ENCODE measurements at places on chromosomes 6 and 20. TPM values are rescaled to one million over a fixed set of nuclear protein-coding genes. Genes with fewer than 3 reads are reported as not detected.

Gene PPP1R14C
- 116 TPM for total RNA-seq

Gene NR2E1
- not detected for total RNA-seq

Gene NOX3
- total RNA-seq: not detected

Gene UBD
- total RNA-seq: not detected

Gene MICB
- 1.1 TPM for total RNA-seq

Gene KHDC1
- total RNA-seq: 1.1 TPM

Gene GPX5
- not detected for total RNA-seq

Gene HLA-DMB
- total RNA-seq: 9.1 TPM

Gene PAX1
- total RNA-seq: not detected

Gene HLA-A
- 252 TPM for total RNA-seq

Gene SLC13A3
- 0.30 TPM for total RNA-seq

Gene PDSS2
- 19.7 TPM for total RNA-seq

Gene EGFL8
- total RNA-seq: 9.2 TPM

Gene ACSS1
- 159 TPM for total RNA-seq

- no peak for DNase-seq
These were observed 179.6 kb downstream of the LMBRD1 start for GRCh38 chr6:69617163-69617562.

- no peak for DNase-seq
These were observed 122.9 kb downstream of the ZMYND8 start for GRCh38 chr20:47233333-47234188.

DNA sequence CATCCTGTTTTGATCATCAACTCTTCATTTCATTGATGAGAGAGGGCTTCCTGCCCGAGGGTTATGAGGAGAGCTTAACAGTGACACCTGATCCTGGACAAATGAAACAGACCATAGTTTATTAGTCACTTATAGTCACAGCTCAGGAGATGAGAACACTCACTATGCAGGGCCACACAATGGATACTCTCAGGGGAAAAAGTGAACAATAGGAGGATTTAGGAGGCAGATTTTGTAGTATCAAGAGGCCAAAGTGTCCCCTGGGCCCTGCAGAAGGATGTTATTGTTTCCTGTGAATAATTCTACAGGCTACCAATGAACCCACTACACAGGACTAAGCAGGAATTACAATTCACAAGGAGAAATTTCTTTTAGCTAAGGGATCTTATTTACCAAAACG lies 772.8 kb upstream of the MAN1A1 start:
- DNase-seq: no peak

DNA sequence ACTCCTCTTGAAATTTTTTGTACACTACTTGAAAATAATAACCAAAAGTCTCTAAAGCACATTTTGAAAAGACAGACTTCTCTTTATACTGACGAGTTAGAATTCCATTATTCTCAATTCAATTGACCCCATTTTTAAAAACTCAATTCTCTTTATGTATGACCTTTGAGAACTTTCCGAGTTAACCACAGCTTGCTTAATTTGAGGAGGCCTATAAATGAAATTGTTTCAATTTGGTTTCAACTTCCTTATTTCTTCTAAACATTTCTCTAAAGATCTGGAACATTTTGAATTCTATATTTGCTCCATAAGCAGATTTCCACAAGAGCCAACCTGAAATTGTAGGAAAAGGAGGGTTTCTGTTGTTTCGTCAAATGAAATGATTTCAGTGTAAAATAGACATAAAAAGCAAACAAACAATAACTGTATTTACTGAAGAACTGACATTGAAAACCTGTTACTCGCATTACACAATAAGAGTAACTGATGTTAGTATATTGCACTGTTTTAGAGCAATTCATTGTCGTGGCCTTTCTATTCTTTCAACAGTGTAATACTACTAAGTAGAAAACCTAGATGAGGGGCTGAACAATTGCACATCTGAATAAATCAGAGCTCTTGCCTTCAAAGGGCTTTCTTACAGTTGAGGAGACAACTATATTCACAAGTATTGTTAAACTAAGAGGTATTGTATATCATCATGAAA lies 223.6 kb downstream of the HIVEP2 start:
- no peak for DNase-seq

DNA sequence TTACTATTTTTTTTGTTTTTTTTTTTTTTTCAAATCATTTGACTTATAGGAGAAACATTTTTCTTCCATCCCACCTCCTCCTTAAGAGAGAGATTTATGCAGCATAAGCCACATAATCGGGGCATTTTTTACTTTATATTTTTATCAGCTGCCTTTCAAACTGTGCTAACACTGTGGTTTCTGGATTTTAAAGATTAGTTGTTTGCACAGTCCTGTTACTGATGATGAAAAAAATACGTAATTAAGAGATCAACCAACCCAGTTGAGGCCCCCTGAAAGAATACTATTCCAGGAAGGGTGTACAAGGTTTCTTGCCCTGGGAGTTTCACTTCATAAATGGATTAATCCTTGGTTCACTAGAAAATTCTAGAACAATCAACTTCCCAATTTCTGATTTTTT lies 68.3 kb downstream of the MMS22L start:
- no peak for DNase-seq

DNA sequence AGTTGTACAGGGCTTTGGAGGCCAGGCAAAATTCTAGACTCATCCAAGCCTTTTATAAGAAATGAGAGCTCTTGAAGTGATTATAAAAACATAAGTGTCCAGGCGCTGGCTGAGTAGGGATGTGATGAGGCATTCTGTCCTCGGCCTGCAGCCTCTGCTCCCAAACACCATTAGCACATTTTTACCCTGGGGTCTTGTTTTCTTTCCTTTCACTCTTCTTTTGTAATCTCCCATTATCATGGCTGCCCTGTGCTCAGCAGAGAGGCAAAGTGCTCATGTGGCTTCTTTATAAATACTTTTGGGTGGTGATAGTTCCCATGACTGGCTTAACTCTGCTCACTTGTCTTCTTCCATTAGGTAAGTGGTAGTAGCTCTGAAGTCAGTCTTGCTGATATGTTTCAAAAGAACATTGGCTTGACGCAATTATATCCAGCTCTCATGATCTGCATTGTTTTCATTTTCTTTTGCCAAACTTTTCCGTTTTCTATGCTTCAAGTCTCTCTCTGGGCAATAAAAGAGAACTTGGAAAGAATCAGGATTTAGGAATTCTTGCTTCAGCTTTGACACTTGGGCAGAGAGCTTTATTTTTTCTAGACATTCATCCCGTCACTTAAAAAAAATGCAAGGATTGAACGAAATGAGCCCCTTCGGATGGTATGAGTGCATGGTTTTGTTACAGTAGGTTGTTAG lies 61.1 kb downstream of the CAP2 start:
- no peak for DNase-seq

- no peak for DNase-seq
These were observed 34.4 kb upstream of the RNF217 start for GRCh38 chr6:124927806-124928205.

DNA sequence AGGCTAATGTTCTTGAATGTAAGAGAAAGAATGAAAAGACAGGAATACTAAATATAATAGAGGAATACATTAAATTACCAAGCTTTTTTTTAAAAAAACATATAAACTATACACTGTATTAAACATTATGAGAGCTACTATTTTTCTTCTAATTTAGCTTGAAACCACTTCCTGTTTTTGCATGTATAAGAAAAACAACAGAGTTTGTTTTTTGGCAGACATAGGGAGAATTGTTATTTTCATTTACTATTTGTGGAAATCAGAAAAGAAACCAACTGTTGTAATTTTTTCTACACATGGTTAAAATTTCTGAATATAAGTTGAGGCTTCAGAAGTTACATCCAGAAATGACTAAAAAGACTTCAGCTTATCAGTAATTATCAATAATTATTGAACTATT lies 991.8 kb upstream of the GJE1 start:
- no peak for DNase-seq

DNA sequence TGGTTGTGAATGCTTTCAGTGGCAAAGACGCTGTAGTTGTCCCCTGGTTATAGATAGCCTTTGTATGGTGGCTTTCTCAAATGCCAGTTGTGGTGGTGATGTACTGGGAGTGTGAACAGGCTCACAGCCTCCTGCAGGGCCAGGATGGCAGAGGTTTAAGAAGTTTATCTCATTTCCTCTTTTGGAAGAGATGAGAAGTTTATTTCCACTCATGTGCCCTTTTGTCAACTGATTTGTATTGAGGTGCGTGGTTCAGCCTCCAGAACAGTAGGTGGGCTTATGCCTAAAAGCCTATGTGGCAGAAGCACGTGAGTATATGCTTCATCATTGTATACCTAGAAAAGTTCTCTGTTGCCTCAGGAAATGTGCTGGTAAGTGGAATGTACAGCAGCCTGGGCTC lies 13.7 kb upstream of the ZFP57 start:
- DNase-seq: no peak

DNA sequence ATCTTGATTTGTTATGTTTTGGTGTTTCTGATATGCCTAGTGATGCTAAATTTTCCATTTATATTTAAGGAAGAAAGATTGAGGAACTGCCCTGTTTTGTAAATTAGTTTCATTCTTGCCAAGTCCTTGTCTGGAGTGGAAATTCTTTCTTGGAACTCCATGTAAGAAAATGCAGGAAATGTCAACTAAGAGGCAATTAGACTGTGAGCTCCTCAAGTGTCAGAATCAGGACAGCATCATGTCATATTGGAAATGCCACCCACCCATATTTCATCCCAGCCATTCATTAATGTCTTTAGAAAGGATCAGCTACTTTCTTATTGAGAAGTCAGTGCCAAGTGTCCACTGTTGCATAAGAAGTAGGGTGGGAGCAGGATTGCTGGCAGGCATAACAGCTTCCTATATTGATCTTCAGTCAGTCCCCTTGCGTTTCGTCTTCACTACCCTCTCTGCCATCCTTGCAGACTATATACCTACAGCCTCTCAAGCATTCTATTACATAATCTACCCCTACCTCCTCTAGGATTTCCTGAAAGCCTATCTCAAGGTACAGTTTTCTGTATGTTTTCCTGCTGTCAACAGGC lies 42.4 kb downstream of the HAO1 start:
- DNase-seq: no peak

DNA sequence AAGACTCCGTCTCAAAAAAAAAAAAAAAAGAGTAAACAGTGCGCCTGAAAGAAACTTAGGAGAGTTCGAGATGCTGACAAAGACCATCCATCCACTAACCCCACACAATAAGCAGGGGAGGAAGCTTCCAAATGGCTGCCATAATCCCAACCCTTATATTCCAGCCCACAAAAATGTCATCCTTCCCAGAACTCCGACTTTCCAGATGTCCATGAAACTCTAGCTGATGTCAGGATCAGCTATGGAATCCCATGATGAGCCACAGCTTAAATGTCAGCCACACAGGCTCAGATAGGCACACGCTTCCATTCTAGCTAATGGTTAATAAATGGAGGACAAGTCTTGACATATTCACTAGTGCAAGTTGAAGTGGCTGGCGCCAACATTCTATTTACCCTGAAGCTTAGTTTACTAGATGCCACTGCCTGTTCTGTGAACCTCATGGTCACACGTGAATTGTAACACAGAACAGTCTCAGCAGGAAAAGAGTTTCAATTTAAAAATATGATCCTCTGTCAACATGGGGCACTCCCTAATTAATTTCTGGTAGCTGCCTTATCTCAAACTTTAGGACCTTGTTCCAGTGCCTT lies 75.5 kb downstream of the FOXF2 start:
- no peak for DNase-seq

DNA sequence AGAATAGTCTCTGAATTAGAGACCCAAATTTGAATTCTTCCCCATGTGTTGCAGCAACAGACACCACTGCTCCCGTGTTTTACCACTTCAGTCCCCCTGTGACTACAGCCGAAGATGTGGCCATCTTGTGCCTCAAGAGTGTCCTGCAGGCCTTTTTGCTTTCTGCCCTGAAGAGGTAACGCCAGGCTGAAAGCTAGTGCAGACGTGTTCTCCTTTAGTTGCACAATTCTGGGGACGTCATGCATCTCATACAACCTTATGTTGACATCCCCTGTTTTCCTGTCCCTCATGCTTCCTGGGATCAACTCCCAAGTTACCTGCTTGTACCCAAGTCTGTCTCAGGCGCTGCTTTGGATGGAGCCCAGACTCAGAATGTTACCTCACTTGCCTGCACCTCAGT lies 69.1 kb upstream of the SLC22A23 start:
- no peak for DNase-seq

GRCh38 chr6:36590237-36590636 lies 3.9 kb upstream of the SRSF3 start:
- no peak for DNase-seq

DNA sequence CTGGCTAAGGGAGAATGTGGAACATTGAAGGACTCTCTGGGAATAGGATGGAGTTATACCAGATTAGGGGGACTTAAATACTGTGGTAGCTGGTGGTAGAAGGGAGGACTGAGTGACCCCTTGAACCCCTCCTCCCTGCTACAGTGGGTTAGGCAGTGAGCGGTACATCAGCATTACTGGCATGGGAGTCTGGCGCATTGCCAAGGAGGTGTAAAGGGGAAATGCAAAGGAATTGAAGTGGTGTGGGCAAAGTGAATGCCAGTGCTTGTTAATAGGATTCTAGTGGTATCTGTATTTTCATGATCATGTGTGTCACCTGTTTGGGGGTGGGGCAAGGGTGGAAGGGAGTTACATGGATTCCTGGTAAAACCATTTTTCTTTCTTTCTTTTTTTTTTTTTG lies 60.1 kb downstream of the GFRA4 start:
- no peak for DNase-seq

- DNase-seq: no peak
These were observed 8.5 kb downstream of the TPD52L2 start for GRCh38 chr20:63873477-63873971.

DNA sequence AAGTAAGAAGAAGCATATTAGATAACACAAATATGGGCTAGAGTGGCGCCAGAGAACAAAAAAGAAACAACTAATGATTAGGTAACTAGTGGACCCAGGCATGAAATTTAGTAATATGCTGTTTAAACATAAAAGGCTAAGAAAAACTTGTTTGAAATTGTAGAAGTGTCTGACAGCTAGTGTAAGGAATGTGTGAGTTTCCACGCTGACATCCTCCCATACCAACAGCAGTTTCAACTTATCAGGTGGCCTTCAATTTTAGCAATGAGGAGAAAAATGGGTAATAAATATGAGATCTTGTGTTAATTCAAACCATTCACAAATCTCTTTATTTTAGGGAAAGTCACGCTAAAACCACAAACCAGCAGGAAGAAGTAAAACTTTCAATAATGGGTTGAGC lies 440.2 kb upstream of the FLRT3 start:
- no peak for DNase-seq

GRCh38 chr6:53161481-53162009 lies 12.9 kb upstream of the GCM1 start:
- no peak for DNase-seq

DNA sequence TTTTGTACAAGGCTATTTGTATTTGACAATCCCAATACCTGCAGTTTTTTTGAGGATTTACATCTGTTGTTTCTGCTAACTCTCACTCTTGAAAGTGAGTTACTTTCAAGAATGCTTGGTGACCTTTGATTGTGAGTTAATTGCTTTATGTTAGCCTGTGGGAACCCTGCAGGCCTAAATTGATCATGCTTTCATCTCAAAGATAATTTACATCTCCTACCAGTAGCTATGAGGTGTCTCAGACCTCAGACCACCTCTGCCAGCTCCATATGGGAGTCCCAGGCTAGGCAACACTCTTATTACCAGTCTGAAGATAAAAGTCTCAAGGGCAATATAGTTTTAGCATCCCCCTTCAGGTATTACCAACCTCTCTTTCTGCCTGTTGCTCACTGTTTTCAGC lies 116.4 kb upstream of the THEMIS start:
- no peak for DNase-seq

- no peak for DNase-seq
These were observed 82.3 kb downstream of the CD24 start for GRCh38 chr6:106892186-106892585.
